ENCODE measurements at places on chromosomes 1 and 21.

- no peak for DNase-seq
Measured at GRCh38 chr21:34639882-34640788, 25.2 kb upstream of the RCAN1 start.

GRCh38 chr1:238912148-238912547, 474.2 kb upstream of the CHRM3 start:
- no peak for DNase-seq

GRCh38 chr1:199490769-199491527, 536.6 kb upstream of the NR5A2 start:
- DNase-seq, result no peak

- DNase-seq, result no peak
Measured at GRCh38 chr1:17561247-17561548, 21.7 kb downstream of the ARHGEF10L start.

DNA sequence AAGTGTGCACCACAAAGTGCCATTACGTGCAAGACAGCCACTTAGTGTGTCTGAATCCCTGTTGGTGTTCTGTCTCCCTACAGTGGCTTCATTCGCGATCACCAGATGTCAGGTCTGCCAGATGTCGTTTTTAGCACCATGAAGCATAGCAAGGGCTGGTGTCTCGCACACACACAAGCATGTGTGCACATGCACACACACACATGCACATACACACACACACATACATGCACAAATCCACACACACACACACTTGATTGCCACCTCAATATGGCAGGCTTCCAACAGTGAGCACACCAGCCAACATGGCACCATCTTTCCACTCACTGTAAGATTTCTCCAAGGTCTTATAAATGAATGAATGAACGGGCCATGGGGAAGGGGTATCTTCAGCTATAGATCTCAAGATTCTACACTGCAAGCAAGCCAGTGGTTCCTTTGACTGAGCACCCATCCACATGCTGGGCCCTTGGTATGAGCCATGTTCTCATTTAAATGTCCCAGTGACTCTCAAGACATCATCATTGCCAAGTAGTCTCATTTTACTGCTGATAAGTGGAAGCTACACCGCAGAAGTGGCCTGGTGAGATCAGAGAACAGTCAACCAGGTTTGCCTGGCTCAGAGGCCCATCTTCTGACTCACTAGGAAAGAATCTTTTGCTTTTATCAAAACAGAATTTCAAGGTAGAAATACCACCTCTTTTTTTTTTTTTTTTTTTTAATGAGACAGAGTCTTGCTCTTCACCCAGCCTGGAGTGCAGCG, 84.9 kb downstream of the SIM2 start:
- DNase-seq, result no peak

DNA sequence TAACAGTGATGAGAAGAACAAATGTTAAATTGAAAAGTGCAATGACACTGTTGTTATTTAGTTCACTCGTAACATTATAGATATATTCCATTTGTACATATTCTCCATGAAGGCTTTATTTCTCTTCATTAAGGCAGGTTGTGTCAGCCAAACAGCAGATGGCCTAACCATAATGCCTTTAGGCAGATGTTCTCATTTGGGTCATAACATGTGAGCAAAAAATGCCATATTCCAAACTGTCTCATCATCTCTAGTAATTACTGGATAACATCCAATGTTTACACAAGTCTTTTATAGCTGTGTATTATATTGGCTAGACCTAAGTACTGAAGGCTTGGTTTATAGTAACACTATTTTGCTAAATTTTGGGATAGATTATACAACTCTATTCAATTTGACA, 87.2 kb upstream of the CHODL start:
- no peak for DNase-seq

DNA sequence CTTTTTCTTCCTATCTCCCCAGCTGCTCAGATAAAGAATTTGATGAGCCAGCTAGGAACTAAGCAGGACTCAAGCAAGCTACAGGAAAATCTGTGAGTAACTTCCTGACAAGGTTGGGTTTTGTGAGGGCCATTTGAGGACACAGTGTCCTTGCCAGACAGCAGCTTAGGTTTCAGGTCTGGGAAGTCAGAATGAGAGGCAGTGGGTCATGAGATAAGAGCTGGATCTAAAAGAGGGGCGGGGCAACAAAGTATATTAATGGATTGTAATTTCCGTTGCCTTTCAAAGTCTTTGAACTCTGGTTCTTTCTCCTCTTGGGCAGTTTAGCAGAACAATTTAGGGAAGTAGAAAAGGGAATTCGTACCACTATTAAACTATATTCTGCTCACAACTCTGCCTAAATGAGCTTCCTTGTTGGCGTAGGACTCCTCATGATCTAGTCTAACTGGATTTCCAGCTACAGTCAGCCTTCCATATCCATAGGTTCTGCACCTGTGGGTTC, 16.6 kb downstream of the STX12 start:
- DNase-seq, result no peak

DNA sequence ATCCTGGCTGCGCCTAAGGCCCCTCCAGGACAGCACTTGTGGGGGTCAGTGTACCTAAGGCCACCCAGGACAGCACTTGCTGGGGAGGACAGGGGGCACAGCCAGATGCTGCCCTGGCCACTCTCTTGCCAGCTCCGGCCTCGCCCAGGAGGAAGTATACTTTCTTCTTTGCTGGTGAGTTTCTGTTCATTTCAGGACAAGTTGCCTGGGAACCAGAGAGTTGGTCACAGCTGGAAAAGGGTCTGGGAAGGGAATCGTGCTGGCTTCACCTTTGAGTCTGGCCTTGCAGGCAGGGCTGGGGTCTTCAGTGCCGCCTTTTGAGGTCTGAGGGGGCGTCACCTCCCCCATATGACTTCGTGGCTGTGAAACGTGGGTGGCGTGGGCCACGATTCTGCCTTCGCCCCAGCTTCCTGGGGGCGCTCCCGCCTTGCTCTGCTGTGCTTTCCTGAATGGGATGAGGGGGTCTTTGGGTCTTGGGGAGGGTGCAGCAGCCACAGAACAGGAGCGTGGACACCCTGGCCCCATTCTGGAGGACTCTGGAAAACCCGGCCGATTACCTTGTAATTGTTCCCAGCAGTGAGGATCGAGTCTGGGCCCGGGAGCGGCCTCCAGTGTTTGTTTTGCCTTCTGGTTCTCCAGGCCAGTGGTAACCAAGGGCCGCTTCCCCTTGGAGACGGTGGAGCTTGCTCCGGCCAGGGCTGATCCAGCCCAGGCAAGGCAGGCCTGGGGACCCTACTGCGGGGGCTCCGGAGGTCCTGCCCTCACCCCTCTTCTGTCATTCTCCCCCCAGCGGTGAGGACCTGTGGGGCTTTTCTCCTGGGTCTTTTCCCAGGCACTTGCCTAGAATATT, 45.9 kb downstream of the SPSB1 start:
- DNase-seq, result no peak

- no peak for DNase-seq
Measured at GRCh38 chr1:54581621-54582035, 33.6 kb downstream of the ACOT11 start.

DNA sequence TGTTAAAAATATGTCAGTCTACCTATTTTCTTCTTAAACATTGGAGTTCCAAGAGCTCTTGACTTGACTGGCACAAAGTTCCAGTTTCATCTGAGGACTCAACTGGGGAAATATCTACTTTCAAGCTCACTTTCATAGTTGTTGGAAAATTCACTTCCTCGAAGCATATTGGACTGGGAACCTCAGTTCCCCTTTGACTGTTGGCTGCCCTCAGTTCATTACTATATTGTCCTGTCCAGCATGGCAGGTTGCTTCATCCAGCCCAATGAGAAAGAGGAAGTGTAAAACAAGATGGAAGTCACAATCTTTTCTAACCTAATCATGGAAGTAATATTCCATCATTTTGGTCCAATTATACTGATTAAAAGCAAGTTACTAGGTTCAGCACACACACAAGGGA, 54.3 kb downstream of the ZNF697 start:
- no peak for DNase-seq

- no peak for DNase-seq
Measured at GRCh38 chr1:44347280-44347679, 7.8 kb downstream of the ERI3 start.

DNA sequence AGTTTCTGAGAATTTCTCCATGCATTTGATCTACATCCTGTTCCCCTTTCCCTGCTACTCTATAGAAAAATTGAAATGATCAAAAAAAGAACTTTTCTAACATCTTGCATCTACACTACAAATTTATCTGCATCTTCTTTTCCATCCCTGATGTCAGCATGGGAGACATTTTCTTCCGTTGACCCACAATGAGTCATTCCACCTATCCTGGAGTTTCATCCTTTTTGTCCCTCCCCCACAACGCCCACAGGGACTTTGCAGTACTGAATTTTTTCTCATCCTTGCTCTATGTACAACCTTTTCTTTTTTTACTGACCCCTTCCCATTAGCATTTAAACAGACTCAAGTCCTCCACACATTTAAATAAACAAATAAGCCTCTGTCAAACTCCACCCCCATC, 112.2 kb upstream of the MROH9 start:
- no peak for DNase-seq

- DNase-seq, result no peak
Measured at GRCh38 chr1:1358433-1359271, at the start of gene MXRA8. MXRA8 (minus strand) TSS chr1:1358555; CDS start chr1:1358504, 51 bp downstream.

DNA sequence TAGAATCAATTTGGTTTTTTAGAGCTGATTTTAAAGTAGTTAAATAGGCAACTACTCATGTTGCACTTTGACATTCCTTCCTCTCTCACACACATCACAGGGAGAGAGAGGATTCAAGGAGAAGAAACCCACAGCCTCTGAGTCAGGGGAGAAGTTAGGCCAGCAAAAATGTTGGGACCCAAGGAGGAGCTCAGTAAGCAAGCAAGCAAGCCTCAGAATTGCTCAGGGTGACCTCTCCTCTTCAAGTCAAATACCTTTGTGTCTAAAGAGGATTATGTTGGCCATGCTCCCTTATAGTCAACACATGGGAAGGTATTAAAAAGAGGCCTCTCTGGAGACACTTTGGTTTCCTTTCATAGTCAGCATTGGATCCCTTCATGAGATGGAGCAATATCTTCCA, 80.5 kb upstream of the WARS2 start:
- DNase-seq, result no peak

GRCh38 chr1:197269053-197269452, 1.0 kb downstream of the CRB1 start:
- DNase-seq, result no peak

- DNase-seq, result no peak
Measured at GRCh38 chr1:8915446-8915845, 30.2 kb upstream of the CA6 start.

DNA sequence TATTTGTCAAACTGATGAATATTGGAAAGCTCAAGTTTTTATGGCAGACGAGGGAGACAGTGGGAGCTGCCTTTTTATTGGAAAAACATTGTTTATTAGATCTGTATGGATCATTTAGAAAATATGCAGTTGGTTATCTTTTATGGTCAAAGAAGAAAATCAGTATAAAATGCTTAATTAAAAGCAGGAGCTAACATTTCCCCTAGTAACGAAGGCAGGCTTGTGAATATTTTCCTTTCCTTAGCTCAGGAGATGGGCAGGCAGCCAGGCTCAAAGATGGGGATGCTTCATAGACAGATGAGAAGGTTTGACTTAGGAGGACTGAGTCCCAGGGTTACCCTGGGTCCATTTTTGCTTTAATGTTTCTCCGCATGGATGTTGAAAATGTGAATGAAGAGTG, 26.0 kb downstream of the ROR1 start:
- no peak for DNase-seq

GRCh38 chr1:67847466-67847865, 14.2 kb upstream of the GNG12 start:
- no peak for DNase-seq

DNA sequence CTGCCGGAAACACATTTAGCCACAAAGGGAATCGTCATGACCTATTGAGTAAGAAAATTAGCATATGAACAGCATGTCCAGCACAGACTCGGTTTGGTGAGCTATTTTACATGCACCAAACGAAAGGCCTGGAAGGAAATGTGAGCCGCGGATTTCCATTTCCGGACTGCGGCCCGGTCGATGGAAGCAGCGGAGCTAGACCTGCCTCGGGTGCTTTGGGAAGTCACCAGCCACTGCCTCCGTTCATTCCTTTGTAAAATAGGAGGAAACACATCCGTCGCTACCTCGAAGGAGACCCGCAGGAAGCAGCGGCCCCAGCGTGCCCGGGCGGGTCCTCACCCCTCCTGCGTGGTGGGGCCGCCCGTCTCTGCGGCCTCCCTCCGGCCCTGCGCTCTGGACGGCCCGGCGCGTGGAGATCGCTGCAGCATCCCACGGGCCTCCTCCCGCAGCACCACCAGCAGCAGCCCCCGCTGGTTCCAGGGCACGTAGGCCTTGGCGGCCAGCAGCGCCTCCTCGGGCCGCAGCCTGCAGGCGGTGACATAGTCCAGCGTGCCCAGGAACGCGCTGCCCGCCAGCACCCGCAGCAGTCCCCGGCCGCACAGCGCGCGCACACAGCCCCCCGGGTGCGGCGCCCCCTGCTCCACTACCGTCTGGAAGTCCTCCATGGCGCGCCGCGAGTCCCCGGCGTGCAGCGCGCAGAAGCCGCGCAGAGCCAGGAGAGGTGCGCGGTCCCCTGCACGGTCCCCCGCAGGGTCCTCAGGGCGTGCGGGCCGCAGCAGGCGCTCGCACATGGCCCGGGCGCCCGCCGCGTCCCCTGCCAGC, 12.1 kb downstream of the TTC34 start:
- no peak for DNase-seq

DNA sequence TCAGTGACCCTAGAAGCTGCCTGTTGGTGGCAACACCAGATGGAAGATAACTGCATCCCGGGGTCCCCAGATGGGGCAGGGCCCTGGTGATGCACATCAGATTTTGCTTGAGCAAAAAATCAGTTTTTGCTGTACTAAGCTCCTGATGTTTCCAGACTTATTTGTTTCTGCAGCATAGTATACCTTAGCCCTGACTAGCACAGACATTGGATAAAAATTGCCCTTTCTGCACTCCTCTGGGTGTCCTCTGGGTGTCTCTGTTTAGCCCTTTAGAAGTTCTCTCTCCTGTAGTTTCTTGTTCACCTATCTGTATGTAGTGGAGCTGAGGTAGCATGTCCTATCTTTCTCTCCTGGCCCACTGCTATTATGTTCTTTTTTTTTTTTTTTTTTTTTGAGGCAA, 30.3 kb upstream of the PLA2G2C start:
- DNase-seq, result no peak
